ENCODE measurements at places on chromosomes 11 and 22. TPM values are rescaled to one million over a fixed set of nuclear protein-coding genes. Genes with fewer than 3 reads are reported as not detected.

Gene PAMR1
- total RNA-seq: 7.9 TPM

Gene CHST1
- total RNA-seq: 7.7 TPM

Gene TESMIN
- 2.6 TPM for total RNA-seq

DNA sequence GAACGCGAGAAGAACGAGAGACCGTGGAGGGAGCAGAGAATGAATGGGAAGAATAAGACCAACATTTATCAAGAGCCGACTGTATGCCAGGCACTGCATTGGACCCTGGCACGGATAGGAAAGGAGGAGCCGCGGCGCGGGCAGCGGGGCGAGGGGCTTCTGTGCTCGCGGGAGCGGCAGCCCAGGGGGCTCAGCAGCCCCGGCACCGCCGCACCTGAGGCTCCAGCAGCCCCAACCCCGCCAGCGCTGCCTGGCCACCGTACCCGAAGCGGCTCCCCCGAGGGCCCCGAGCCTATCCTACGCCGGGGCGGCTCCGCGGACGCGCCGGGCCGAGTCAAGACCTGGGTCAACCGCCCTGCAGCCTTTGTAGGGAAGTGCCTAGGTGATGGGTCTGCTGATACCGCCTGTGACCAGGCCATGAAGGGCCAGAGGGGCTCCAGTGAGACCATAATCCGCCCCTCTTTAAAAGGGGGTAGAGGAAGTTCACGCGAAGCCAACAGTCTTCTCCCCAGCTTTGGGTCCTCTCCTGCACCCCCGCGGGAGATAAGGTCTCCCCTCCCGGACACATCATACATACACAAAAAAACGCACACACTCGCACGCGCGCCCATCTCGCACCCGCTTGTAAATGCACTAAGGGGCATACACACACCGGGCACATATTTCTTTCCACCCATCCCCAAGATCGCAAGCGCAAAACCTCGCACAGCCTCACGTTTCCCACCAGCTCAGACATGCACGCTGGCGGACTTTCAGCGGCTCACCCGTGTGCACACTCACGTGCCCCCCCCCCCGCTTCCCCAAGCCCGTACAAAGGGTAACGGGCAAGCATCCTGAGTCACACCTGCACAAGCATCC is 935 bp upstream of the RTN4RL2 start:
- peak; percentile 23 for DNase-seq

DNA sequence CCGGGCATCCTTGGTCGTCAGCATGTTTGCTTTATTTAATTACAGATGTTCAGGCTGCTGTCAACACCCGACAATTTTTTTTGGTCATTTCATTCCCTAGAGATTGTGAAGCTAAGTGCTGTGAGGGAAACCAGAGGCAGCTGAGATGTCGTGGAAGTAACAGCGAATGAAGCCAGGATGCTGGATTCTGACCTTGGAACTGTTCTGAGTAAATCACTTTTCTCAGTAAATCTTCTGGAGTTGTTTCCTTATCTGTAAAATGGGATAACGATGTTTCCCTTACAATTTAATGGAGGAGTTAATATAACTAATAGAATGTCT is 390 bp upstream of the CKAP5 start:
- DNase-seq: no peak

GRCh38 chr22:17199003-17199731 is 20.1 kb downstream of the ADA2 start:
- DNase-seq: peak; percentile 80

GRCh38 chr11:10798330-10798928 is 10.3 kb downstream of the EIF4G2 start:
- no peak for DNase-seq

DNA sequence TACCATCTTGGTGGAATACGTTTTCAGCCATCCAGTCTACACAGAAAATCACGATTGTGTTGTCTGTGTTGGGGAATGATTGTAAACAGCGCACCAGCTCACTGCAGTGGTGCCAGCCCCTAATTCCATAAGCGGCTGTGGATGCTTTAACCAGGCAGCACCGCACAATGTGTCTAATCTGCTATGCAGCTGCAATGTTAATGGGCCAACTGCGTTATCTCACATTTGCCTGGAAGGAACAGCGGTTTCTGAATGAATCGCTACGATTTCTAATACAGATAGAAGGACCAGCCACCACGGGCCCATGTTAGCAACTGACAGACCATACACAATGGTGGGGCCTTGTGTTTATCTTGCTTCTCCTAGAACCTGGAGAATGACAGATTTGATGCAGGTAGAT is 384.5 kb upstream of the KIRREL3 start:
- DNase-seq: no peak

DNA sequence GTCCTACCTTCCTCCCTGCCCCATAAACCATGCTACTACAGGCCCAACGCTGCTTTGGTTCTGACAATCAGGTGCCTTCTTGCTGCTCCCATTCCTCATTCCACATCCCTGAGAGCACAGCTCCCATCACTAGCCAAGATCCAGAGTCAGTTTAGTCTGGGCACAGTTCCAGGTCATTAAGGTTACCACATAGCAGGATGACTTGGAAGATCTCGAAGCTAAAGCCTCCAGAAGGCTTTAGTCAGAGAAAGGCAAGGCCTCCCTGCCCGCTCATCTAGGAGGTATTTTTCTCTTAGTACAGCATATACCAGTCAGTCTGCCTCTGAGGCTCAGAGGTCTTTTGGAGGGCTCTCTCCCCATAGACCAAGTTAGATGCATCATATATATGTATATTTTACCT is 30.3 kb downstream of the TRIM66 start:
- no peak for DNase-seq

DNA sequence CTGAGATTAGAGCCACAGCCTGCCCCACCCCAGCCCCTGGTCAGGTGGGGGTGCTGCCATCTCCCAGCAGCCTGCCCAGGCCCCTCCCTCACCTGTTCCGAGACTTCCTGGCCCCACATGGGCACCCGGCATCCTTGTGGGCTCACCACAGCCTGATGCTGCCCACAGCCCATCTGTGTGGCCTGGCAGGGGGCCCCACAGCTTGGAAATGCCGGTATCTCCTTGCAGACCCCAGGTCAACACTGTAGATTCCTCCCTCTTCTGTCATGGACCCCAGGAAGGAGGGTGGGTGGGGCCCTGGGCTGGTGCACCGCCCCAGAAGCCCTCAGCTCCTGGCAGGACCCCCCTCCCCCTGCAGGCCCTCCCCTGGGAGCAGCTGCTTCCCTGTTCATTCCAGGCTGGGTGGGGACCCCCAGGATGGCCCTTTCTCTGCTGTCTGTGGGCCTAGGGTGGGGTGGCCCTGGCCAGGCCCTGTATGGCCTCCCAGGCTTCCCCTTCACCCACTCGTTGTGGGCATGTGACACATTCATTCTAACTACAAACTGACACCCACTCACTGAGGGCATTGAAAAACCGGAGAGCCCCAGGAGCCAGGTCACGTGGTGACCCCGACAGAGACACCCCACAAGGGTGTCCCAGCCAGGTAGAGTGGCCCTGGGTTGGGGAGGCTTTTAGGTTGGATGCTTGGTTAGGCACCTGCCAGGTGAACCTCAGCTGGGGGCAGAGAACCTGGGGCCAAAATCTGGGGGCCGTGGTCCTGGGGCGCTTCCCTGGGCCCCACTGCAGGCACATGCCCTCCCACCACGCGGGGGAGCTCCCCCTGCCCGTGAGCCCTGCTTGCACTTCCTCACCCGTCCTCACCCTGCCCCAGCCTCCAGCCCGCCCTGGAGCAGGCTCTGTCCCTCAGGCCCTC is 44.1 kb upstream of the CCDC188 start:
- no peak for DNase-seq

DNA sequence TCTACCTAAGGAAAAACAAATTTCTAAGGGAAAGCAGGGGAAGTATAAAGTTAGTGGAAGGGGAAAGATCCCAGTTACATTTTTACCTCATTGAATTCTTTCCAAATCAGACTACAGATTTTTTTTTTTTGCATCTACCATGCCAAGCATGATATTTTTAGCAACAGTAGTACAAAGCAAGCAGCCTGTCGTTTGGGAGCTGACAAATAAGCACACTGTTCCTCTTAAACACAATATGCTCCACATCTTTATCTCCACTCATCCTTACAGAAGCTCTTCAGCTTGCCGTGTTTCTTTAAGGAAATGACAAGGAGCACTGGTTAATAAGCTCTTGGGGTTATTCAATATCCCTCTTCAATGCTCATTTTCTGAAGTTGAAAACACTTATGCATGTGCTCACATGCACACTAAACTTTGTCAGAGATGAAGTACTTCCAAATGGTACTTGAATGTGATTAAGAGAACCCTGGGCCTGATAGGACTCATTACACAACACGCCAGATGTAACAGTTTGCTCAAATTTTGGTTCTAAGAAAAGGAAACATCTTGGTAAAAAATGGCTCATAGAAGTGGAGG is 53.8 kb downstream of the PAX6 start:
- DNase-seq: no peak

Gene KDELR3
- 4.1 TPM for total RNA-seq

Gene CCDC73
- total RNA-seq: not detected

GRCh38 chr22:19086417-19086816 is 35.8 kb downstream of the DGCR2 start:
- no peak for DNase-seq

Gene GLB1L3
- total RNA-seq: not detected

GRCh38 chr11:112628676-112629075 is 332.5 kb upstream of the NCAM1 start:
- DNase-seq: no peak

DNA sequence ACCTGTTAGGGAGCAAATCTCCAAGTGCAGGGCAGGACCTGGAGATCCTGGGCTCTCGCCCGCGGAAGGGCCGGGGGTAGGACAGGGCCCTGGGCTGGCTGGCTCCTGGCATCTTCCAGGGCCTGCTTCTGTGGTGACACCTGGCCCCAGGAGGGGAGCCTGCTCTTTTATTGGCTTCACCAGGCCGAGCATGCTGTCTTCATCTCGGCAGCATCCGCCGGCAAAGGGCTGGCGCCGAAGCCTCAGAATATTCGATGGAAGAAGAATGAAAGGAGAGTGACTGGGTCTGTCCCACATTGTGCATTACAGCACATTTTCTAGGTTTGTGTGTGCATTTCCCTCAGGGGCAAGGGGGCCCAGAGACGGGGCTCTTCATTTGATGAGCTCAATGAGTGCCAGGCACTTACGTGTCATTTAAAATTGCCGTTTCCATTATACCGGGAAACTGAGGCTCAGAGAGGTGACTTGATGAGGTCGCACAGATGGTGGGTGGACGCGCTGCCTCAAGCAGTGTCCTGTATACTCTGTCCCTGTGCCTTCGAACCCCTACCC is 70.0 kb downstream of the RBX1 start:
- peak; percentile 18 for DNase-seq

Gene MS4A15
- not detected for total RNA-seq

- DNase-seq: no peak
Measured at GRCh38 chr11:47225552-47226400, 11.0 kb downstream of the DDB2 start.

GRCh38 chr22:47396105-47396504 is 633.7 kb downstream of the TBC1D22A start:
- DNase-seq: no peak

Gene MYBPC3
- total RNA-seq: 2,101 TPM

DNA sequence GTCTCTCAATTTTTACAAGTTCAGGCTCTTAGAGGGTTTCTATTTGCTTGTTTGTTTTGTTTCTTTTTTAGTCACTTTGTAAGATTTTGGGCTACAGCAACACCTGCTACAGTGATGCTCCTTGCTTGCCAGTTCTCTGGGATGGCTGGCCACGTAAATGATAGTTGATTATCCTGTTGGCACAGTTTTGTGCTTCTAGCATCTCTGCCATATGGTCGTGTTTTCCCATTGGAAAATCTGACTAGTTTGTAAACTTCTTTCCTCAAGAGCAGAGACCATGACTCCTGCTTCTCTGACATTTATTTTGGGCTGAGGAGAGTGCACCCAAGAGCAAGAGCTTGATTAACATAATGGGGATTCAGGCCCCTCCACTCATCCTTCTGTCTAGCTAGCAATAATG is 1621.6 kb upstream of the RAG2 start:
- no peak for DNase-seq

- no peak for DNase-seq
Measured at GRCh38 chr11:1600626-1601025, 2.5 kb upstream of the KRTAP5-2 start.

- DNase-seq: no peak
Measured at GRCh38 chr22:41368543-41369423, 13.0 kb upstream of the TEF start.

DNA sequence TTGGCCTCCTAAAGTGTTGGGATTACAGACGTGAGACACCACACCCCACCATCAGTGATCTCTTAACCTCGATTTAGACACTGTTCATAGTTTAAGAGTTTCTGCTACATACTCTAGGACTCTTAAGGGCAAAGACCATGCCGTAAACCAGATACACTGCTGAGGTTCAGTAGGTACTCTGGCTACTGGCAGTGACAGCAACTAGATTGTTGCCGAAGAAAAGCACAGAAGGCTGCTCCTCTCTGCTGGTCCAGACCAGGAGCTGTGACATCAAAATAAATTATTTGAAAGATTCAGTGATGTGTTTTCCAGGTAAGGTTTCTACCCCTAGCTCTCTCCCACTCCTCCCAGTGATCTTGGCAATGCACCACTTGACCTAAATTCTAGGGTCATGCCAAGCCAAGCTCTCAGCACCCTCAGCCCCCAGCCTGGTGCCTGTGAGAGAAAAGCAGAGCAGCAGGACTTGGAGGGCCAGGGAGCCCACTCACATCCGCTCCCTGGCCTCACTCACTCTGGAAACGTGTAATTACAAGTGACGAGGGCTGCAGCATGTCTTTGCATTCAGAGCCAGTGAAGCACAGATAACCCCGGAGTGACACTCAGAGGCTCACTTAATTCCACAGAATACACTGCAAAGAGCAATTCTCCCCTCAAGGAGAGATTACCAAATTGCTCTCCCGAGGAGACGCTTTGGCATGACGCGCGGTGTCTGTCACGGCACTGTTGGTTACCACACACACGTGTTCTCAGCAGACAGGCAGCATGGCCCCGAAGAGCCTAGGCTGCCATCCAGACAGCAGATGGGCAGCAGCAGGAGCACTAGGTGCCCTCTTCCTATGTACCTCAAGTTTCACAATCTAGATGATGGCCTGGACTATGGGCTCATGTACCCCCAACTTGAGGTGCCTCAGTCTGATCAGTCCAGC is 96.9 kb upstream of the PITPNB start:
- no peak for DNase-seq

DNA sequence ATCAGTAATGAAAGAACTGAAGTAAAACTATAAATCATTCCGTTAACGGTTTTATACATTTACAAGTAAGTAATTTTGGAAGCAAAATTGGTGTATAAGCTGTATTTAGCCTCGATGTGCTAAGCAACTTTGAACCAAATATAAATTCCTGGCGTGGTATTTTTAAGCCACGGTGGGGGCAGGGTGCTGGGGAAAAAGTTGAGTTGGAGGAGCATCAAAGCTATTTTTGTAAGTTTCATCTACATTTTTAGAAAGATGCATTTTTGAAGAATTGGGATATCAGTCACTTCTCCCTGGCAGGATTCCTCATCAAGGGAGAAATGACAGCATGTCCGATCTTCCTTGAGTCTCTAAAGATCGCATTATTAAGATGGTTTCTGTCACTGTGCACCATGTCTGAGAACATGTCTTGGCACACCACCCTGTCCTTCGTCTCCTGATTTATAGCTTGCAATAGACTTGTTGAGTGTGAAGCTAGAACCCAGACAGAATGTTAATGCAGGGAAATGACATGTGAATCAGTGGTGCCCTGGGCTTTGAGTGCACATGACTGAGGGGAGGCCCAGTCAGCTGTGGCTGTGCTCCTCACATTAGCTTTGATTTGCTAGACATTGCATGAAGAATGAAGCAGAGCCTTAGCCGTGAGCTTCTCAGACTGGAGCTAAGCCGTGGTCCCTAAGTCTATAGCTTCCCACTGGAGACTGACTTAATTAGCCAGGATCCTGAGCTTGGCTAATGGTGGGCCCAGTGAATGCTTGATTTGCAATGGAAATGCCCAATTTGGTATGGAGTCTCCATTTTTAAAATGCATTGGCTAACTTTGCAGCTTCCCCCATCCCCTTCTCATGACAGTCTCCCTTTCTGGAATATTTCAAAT is 127.0 kb downstream of the COMMD9 start:
- no peak for DNase-seq

Data from heart right ventricle (tissue), 16 donors.